GM23338 (cell line): ENCODE measurements at places on chromosomes 5 and 9. TPM values are rescaled to one million over a fixed set of nuclear protein-coding genes. Genes with fewer than 3 reads are reported as not detected.
A peak's percentile ranks its signal among the peaks of the same experiment; 100 is the strongest.

DNA sequence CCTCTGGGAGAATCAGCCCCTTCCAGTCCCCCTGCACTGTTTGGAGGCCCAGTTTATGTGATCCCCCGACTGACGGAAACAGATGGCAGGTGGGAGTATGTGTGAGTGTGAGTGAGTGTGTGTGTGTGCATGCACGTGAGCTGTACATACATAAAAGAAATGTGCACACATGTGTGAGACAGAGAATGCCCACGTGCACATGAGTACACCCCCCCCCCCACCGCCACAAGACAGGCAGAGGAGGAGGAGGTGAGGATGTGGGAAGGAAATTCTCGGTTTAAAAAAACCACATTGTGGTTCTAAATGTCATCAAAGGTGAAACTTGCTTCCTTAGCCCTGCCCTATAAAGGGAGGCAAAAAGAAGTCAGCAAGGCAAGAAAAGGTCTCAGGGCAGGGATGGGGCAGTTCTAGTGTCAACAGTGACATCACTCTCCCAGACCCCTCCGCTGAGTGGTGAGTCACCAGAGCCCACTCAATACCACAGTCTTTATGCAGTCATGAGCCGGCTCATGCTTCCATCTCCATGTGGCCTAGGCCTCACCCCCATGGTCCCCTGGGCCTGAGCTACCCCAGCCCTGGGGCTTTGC, 79.2 kb upstream of the HSPA9 start:
- peaks cover 6% of the 10 kb centered on the region for H3K4me1 ChIP-seq
- no peak overlapping the region for H3K27ac ChIP-seq
- no peak for DNase-seq
- H3K4me3 ChIP-seq, result no peak overlapping the region
- no peaks in the 10 kb centered on the region for H3K27me3 ChIP-seq

DNA sequence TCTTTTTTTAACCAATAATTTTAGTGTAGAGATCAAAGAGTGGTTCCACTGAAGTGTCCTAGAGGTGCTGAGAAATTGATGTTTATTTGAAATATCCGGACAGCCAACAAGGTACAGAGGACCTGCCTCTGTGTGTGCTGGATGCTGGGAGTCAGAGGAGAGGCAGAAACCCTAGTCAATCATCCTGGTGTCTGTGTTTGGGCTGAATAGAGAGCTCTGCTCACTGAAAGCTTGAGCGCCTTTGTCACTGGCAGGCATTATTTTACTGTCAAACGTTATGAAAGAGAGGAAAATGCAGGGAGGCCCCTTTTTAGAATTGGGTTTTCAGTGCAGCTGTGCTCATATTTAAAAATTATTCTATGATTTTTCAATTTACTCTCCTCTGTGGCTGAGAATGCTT, 480.3 kb upstream of the TYRP1 start:
- DNase-seq, result no peak
- H3K4me1 ChIP-seq, result no peaks in the 10 kb centered on the region
- H3K27ac ChIP-seq, result no peak overlapping the region
- H3K27me3 ChIP-seq, result no peaks in the 10 kb centered on the region

Gene OR1J2
- not detected in 2 replicates for total RNA-seq

Gene CTNND2
- 6.6 and 7.0 TPM in 2 replicates for total RNA-seq

DNA sequence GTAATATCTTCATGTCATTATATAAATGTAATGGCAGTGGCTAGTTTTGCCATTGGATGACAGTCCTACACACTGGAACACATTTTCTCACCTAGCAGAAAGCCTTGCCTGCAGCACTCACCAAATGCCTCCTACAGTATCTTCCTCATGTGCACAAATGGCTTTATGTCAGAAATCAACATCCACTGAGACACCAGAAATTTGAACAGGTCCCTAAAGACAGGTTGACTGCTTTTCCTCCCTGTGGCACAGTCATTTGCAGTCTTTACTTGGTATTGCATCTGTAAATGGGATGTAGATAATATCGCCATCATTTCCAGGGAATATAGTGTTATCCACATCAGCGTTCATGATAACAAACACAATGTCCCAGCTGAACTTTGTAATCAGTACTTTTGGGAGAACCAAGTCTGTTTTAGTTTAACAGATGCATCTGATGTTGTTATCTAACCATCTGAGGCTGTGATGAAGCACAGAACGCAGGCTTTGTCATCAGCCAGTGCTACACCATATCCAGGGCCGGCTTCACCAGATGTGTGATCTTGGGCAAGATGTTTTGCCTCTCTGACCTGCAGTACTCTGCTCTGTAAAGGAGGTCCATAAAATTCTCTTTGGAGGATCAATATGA, 83.9 kb upstream of the TAS2R1 start:
- no peak overlapping the region for H3K4me3 ChIP-seq
- H3K36me3 ChIP-seq, result no peaks in the 10 kb centered on the region
- H3K4me1 ChIP-seq, result no peaks in the 10 kb centered on the region
- DNase-seq, result no peak
- no peak overlapping the region for H3K27ac ChIP-seq
- H3K27me3 ChIP-seq, result no peaks in the 10 kb centered on the region

GRCh38 chr5:67375606-67376005, 179.0 kb upstream of the CD180 start:
- DNase-seq, result no peak
- no peak overlapping the region for H3K4me3 ChIP-seq
- no peaks in the 10 kb centered on the region for H3K36me3 ChIP-seq
- H3K27ac ChIP-seq, result no peak overlapping the region

DNA sequence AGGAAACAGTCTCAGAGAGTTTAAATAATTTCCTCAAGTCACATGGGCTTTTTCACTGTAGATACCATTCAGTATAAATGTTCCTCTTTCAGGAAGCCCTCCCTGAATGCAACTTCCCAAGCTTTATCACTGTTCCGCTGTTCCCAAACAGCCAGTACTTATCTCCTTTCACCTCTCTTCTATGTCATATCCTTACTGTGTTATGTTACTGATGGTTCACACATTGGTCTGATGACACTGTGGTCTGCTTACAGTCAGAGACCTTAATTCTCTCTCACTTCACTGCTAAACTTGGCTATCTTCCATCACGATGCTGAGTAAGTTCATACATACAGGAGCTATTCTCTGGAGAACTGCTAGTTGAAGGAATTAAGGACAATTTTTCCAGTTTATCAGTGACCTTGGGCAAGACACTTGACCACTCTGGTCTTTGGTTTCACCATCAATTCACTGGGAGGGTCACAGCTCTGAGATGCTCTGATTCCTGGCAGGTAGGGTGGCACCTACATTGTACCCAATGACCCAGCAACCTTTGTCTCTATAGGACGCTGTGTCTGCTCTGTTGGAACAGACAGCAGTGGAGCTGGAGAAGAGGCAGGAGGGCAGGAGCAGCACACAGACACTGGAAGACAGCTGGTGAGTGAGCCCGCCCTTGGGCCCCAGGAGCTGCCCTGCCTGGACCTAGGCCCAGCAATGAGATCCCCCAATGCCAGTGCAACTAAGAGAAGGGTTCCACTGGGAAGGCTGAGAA, 42.1 kb upstream of the RARS1 start:
- H3K36me3 ChIP-seq, result peaks cover 4% of the 10 kb centered on the region; the same call in 1 of the 2 replicates
- H3K4me3 ChIP-seq, result no peak overlapping the region
- H3K27me3 ChIP-seq, result no peaks in the 10 kb centered on the region
- no peaks in the 10 kb centered on the region for H3K4me1 ChIP-seq
- DNase-seq, result no peak

DNA sequence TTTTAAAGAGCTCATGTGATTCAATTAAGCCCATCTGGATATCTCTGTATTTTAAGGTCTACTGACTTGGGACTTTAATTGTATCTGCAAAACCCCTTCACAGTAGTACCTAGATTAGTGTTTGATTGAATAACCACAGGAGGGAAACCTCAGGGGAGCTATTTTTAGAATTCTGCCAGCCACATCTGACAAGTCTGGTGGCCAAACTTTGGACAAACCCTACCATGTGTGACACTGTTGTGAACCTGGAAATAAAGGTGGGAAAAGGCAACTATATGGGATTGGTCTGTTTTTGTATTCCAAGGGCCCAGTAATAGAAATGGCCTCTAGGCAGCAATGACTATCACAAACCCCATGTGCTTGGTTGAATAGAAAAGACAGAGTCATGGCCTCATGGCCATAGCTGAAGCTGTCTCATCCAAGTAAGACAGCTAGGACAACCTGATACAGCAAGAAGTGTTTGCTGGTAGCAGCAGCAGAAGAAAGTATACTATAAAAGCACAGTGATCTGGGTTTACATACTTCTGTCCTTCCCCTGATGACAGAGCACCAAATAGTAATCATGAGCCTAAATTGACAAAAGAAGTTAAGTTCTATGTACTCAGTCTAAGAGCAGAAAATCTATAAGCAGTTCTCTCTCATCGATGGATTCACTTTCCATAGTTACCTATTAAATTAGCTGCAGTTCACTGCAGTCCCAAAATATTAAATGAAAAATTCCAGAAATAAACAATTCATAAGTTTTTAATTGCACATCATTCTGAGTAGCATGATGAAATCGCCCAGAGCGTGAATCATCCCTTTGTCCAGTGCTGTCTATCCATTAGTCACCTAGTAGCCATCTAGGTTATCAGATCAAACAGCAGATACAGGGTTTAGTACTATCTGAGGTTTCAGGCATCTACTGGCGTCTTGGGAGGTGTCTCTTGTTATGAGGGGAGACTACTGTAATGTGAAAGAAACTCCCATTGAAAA, 189.8 kb downstream of the ARHGAP26 start:
- no peak overlapping the region for H3K27ac ChIP-seq
- H3K27me3 ChIP-seq, result no peaks in the 10 kb centered on the region
- no peak overlapping the region for H3K4me3 ChIP-seq
- no peaks in the 10 kb centered on the region for H3K4me1 ChIP-seq

GRCh38 chr5:126587551-126588390, 7.2 kb downstream of the ALDH7A1 start:
- H3K4me1 ChIP-seq, result peaks cover 9% of the 10 kb centered on the region
- H3K27ac ChIP-seq, result no peak overlapping the region
- H3K36me3 ChIP-seq, result peaks cover 66% of the 10 kb centered on the region
- DNase-seq, result no peak

DNA sequence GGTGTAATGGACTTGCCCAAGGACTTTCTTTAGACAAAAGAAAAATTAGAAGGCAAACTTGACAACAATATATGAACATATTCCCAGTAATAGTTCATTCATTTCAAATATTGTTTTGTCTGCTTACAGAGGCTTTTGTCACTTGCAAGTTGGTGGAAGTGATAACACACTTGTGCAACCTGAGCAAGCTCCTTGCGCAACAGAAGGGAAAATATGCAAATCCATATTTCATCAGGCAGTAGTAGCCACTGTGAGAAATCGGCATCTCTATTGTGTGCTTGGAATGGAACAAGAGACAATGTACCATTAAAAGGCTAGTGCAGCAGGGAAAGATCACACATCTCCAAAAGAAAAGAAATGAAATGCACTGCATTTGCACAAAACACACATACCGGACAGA, 125.3 kb upstream of the RASEF start:
- H3K4me1 ChIP-seq, result peaks cover 15% of the 10 kb centered on the region; the same call in 1 of the 2 replicates
- no peak for DNase-seq
- H3K36me3 ChIP-seq, result no peaks in the 10 kb centered on the region
- H3K27me3 ChIP-seq, result no peaks in the 10 kb centered on the region
- no peak overlapping the region for H3K27ac ChIP-seq
- H3K4me3 ChIP-seq, result no peak overlapping the region

DNA sequence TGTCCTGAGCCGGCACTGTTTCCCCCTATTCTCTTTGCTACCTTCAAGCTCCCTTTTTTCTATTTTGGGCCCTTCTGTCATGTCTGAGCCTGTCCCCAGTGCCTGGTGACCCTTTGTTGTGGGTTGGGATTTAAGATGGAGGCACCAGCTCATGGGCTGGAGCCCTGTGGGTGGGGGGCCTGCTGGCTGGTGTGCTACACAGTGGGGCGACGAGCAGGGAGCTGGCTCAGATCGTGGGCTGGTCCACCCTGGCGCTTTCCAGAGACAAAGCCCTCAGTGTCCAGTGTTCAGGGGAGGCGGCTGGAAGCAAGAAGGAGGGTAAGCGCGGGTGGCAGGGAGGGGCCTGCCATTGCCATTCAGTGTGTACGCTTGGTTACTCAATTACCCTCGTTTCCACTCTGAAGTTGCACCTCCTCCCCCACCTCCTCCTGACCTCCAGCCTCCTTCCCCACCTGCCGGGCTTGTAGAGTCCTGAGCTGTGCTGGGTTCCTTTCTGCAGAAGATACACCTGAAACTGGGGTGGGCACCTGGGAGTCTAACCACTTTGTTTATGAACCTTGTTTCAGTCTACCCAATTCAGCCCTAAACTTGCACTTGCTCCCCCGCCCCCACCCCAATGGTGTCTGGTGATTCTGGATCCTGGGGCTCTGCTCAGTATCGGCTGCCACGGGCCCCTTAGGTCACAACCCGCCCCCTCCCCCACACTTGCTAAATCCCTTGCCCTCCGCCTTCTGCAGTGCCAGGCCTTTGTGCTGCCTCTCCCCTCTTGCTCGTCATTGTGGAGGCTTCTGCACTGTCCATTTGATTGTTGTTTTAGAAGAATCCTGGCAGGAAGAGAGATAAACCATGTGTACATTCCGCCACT, 49.9 kb downstream of the MVB12B start:
- 0 out of 2 replicates have a peak overlapping the region, but pooled peaks have one; percentile 45 for H3K27ac ChIP-seq
- 0 out of 2 replicates have a peak overlapping the region, but pooled peaks have one; percentile 18 for H3K4me3 ChIP-seq
- DNase-seq, result peak; percentile 36
- no peaks in the 10 kb centered on the region for H3K27me3 ChIP-seq
